ENCODE measurements at places on chromosomes 12 and 14. TPM values are rescaled to one million over a fixed set of nuclear protein-coding genes. Genes with fewer than 3 reads are reported as not detected.

TMTC2 gene
- total RNA-seq = 8.9 TPM

DNA sequence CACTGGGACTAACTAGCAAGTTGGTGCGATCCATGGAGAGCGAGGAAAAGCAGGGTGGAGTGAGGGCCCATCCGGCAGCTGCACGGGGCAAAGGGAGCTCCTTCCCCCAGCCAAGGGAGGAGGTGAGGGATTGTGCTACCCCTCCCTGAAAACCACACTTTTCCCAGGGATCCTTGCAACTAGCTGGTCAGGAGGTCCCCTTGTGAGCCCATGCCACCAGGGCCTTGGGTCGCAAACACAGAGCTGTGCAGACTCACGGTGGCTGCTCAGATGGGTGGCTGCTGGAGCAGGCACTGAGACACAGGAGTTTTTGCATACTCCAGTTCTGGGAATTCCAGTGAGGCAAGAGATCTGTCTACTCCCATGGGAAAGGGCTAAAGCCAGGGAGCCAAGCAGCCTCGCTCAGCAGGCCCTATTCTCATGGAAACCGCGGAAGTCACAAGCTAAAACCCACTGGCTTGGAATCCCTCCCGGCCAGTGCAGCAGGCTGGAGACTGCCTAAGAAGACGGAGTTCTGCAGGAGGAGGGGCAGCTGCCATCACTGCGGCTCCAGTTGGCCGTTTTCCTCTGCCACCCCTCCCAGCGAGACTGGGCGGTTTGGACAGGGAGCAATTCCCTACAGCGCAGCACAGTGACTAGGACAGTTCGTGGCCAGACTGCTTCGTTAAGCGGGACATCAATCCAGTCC lies 10.9 kb upstream of the ZNF705A start:
- no peak for DNase-seq

- peak; percentile 92 for DNase-seq
Observed at GRCh38 chr12:90410962-90411361, 544.0 kb downstream of the CCER1 start.

- no peak for DNase-seq
Observed at GRCh38 chr14:91919814-91920213, 27.7 kb downstream of the FBLN5 start.
